GDM1 (cell line): ENCODE measurements at places on chromosomes 5 and 9.

- DNase-seq: no peak
Observed at GRCh38 chr5:57383093-57383861, 99.3 kb downstream of the ACTBL2 start.

DNA sequence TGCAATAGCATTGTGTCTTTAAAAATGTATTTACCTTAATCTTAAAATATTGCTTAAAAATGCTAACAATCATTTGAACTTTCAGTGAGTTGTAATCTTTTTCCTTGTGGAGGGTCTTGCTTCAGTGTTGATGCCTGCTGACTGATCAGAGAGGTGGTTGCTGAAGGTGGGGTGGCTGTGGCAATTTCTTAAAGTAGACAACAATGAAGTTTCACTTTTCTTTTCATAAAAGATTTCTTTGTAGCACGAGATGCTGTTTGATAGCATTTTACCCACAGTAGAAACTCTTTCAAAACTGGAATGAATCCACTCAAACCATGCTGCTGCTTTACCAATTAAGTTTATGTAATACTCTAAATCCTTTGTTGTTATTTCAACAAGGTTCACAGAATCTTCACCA is 50.8 kb downstream of the NR3C1 start:
- DNase-seq: no peak

DNA sequence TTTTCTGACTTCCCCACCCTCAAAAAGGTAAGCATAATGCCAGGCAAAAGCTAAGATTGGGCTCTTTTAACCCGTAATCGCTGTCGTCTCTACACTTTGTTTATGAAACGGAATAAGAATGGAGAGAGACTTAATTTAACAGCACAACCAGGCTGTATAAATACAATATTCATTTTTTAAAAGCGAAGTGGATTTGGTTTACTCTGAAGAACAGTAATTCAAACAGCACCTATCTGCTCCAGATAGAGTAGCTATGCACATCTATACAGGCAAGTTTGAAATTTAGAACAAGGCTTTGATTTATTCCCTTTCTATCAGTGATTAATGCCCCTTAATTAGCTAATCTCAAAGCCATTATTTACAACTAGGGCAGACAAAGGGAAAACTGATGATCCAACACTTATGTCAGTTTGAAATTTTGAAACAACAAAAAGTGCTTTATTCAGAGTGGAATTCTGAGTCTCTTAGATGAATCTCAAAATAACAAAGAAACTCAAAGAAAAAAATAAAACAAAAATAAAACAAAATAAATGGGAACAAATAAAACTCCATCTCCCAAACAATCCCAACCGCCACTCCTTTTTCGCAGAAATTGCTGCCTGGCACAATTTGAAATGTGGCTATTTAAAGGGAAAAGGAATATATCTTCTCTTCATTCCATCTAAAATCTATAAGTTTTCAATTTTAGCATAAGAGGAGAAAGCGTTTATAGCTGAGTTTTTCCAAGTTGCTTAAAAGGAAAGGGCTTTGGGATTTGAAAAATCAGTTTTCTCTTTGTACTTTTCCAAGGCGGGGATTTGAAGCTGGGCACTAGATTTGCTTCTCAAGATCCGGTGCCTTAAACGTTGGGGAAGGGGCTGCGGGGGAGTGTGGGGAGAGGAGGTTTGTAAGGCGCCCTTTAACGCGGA is 298.6 kb downstream of the PARP8 start:
- no peak for DNase-seq

GRCh38 chr5:15785531-15785981 is 285.6 kb downstream of the FBXL7 start:
- DNase-seq: no peak

DNA sequence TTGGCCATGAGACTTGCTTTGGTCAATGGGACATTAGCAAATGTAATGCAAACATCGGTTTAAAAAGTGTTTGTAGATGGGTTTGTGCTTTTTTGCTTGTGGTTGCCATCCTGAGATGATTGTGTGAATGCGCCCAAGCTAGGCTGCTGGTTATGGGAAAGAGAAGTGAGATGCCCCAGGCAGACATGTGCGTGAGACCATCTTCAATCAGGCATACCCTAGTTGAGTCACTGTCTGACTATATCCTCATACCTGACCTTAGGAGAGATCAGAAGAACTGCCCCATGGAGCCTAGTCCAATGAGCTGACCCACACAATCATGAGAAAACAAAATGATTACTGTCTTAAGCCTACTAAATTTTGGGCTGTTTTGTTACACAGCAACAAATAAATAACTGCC is 36.8 kb upstream of the ZNF608 start:
- no peak for DNase-seq

DNA sequence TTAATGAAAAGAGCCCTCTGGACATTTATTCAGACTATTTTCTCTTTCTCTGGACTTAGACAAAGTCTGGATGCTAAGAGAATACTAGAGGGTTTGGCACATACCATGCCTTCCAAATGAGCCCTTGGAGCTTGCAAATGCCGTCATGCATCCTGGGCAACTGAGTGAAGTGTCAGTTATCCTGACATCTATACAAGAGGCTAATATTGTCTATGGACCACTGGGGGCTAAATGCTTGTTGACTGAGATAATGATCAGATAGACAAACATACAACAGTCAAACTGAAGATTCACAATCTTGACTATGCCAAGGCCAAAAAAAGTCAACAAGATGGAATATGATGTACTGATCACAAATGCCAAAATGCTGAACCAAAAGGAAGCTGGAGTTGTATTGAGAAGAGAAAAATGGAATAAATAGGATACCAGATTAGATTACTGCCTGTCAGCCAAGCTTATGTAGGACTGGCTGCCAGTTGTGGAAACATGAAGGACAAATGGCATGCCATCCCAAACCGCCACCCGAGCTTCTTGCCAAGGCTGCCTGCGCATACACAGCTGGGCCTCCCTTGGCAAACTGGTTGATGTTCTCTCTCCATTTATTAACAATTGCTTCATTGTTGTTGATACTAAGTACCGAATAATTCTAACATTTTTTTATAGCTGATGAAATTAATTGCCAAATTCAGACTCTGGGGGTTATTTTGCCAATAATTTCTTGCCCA is 240.1 kb upstream of the GRAMD2B start:
- no peak for DNase-seq

DNA sequence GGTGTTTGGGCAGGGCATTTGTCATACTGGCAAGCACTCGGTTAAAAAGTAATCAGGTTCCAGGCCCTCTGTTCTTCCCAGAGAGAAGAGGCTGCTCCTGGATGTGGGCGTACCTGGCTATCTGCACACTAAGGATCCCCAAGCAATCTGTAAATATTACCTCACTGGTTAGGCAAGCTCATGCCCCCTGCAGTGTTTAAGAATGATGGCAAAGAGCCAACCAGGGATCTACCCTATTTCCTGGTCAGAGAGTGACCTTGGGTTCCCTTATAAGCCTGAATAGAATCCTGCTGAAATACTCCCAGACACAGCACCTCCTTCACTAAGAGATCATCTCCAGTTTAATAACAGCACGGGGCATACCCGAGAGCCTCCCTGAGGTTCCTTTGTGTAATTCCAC is 181.2 kb downstream of the PIK3R1 start:
- DNase-seq: no peak

GRCh38 chr9:110996436-110997220 is 41.6 kb downstream of the LPAR1 start:
- no peak for DNase-seq

GRCh38 chr9:10000669-10001068 is 612.1 kb downstream of the PTPRD start:
- DNase-seq: no peak

- DNase-seq: peak; percentile 95
Observed at GRCh38 chr9:19102631-19103345, at the start of gene HAUS6. HAUS6 (minus strand) TSS chr9:19102904; CDS start chr9:19102651, 253 bp downstream.

GRCh38 chr5:154163327-154164248 is 26.9 kb upstream of the GALNT10 start:
- DNase-seq: no peak

DNA sequence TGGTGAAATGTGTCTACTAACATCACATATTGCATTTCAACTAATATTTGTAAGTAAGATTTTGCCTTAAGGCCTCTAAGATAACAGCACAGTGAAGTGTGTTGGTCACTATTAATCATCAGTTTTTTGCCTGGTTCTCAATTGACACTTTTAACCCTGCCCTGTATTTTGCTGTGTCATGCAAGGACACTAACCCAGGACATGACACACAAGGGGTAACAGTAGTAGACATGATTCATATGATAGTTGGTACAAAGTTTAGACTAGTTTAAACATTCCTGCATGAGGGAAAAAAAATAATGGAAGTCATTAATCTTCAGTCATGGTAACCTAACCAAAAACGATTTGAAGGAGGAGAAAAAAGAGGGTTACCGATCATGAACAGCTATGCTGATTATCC is 207.0 kb downstream of the DEPDC1B start:
- DNase-seq: no peak

DNA sequence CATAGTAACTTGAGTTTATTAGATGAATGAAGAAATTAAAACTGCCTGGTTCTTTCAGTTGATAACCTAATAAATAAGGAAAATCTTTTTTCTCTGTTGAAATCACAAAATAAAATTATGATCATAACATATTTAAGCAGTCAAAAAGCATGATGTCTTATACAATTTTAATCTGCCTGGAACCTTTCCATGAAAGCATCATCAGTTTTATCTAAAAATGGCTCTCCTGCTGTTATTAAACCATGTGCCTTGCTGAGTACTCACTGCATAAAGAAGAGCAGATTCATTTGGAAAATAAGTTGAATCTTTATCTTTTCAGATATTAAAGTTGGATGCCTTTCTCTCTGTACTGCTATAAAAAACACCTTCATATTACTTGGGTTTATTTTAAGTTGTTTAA is 148.8 kb downstream of the SLC24A2 start:
- DNase-seq: no peak

DNA sequence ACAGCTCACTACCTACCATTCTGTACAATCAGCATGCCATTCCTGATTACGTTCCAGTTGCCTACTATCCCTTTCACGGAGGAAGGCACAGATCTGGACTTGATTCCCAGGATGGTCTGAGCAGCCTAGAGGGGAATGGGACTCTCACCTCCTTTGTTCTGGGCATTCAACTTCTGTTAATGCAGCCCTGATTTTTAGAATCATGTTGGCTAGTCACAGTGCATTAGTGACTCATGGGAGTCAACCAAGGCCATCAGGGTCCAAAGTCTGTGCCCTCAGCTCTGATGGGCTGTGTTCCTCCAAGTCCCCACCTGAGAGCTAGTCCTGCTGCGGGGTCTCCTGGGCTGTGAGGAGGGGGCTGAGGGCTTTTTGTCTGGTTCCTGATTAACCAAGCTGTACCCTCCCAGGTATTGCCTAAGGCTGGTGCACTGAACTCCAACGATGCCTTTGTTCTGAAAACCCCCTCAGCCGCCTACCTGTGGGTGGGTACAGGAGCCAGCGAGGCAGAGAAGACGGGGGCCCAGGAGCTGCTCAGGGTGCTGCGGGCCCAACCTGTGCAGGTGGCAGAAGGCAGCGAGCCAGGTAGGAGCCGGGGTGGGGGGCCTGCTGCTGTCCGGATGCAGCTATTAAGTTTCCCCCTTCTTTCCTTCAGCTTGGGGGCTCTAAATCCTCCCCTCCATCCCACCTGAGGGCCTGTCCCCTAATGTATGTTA is 43.0 kb downstream of the STOM start:
- no peak for DNase-seq

GRCh38 chr9:105392531-105392930 is 55.3 kb upstream of the FSD1L start:
- no peak for DNase-seq

DNA sequence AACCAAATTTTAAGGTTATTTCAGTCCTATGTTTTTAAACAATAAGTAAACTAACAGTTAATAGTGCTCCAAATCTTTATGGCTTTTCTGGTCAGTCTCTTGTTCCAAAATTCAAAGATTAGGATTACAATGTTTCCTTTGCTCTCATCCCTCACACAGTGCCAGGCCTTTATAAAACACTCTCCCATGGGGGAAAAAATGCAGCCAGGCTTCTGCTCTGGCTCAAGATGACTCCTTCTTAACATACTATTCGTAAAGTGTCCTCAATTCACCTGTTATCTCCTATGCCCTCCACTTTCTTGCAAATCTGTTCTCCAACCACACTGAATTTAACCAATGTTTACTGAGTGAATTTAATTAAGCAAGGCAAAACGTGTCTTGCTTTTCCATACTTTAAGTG is 1.4 kb downstream of the CEP120 start:
- no peak for DNase-seq

GRCh38 chr5:5666369-5666768 is 243.9 kb downstream of the ICE1 start:
- no peak for DNase-seq

- DNase-seq: no peak
Observed at GRCh38 chr5:134656690-134657089, 8.1 kb downstream of the SEC24A start.

- no peak for DNase-seq
Observed at GRCh38 chr9:94818178-94818541, 91.7 kb downstream of the AOPEP start.

- no peak for DNase-seq
Observed at GRCh38 chr5:66701244-66701643, 105.1 kb downstream of the MAST4 start.

- DNase-seq: no peak
Observed at GRCh38 chr9:91199739-91200497, 161.8 kb downstream of the AUH start.

DNA sequence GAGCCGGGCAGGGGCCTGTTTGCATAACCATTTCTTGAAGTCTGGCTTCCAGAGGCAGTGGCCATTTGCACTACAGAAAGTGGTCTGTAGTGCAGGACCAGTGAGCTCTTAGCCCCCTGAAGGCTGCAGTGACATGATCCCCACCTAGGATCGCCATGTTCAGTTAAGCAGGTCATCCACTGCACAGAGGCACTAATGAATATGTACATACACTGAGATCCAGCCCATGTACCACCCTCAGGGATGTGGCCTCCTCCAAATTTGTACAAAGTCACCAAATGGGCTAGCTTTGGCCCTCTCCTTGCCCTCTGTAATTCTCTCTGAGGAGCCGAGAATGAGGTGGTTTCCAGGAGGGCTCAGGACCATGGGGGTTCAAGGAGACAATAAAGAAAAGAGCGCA is 8.3 kb upstream of the SUSD3 start:
- DNase-seq: no peak

DNA sequence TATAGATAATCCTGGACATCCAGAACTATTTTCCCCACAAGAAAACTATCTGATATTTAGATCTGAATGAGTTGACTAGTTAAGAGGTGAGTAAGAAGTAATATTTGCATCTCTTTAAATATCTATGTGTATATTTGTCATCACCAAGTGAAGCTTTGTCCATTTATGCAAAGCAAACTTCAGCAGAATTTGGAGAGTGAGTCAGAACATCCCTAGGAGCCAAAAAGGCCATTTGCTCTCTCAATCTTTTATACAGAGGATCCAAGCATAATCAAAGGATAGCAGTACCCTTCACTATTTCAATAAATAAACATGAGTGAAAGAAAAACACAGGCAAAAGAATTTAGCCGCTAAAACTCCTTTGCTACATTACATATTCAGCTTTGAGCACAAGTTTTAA is 454.4 kb downstream of the NR2F1-AS1 start:
- DNase-seq: no peak

- DNase-seq: no peak
Observed at GRCh38 chr5:74296685-74297408, 343.7 kb downstream of the ENC1 start.
